Stimulated activated naive CD4-positive, alpha-beta T cell treated with Interleukin-2 at 50 U/mL for 16 hours (primary cell): ENCODE measurements at places on chromosomes 16 and 17.

DNA sequence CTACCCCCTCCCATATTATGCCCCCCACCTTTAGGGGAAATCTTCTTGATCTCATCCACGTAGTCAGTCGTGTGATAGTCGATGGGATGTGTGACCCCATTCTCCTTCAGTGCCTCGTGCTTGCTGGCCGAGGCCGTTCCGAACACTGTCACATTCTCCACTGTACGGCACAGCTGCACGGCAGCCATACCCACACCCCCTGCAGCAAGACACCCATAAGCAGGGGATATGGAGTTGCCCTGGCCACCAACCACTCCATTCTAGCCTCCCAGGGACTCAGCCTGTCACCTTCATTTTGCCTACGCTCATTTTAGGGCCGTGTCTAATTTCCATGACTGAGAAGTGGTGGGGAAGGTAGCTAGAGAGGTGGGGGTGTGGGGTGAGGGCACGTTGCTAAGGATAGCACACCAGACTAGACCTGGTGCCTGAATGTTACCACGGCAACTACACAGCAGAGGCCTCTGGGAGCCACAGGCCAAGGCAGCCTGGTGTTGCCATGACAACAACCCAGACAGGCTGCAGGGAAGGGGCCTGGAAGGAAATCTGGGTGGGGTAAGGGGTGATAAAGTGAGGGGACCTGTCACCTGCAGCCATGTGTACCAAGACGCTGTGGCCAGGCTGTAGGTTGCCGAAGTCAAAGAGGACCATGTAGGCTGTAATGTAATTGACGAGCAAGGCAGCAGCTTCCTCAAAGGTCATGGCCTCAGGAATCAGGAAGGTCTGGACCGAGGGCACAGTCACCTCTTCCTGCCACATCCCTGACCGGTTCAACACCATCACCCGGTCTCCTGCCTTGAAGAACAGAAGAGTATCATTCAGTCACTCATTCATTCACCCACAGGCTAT is 4.0 kb downstream of the VAT1 start:
- peak; percentile 10 for DNase-seq

GRCh38 chr17:61187038-61187437 is 212.6 kb upstream of the TBX2 start:
- no peak for DNase-seq

- no peak for DNase-seq
Observed at GRCh38 chr17:57559226-57559625, 185.9 kb downstream of the CCDC182 start.

DNA sequence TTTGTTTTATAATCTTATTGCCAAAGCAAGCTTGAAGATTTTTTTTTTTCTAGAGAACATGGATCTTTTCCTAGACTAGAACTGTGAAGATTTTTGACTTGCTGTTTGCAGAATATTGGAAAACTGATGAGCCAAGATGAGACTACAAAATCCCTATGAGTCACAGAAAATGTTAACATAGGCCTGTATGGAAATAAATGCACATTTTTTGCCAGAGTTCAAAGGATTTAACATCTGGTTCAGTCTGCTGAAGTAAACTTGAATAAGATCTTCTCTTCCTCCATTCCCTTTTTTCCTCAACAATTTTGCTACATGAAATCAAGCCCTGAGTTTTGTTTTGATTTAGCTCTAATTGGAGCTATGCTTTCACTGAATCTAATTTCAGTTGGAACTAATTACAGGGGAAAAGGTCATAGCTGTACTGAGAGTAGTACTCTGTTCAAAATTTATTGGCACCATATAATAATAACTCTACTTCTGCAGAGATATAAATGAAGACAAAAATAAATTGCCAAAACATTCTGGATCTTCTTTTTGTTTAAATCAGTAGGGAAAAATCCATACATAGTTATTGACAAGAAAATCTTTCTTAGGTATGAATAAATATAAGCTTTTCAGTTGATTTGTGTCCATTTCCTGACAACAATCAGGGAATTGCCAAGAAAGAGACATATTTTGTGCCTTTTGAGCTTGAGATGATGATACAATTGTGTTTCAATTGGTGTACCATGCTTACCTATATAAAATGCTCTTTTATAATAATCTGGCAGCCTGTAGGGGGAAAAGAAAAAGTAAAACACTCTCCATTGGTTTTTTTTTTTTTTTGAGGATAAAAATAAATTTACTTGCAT is 387.5 kb upstream of the GOT2 start:
- DNase-seq: no peak

- no peak for DNase-seq
Observed at GRCh38 chr16:69424935-69425784, 741 bp downstream of the CYB5B start.

- DNase-seq: no peak
Observed at GRCh38 chr17:49576088-49576916, 631 bp downstream of the NXPH3 start.

GRCh38 chr16:20969386-20969785 is 68.8 kb downstream of the LYRM1 start:
- no peak for DNase-seq

GRCh38 chr17:76672270-76672851 is 28.8 kb upstream of the ST6GALNAC1 start:
- DNase-seq: no peak

DNA sequence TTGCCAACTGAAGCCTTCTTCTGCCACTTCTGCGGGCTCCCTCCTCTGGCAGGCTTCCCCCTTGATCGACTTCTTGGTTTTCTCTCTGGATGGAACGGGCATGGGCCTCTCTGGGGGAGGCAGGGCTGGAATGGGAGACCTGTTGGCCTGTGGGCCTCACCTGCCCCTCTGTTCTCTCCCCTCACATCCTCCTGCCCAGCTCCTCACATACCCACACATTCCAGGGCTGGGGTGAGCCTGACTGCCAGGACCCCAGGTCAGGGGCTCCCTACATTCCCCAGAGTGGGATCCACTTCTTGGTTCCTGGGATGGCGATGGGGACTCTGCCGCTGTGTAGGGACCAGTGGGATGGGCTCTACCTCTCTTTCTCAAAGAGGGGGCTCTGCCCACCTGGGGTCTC is 6.5 kb upstream of the LASP1NB start:
- DNase-seq: no peak

DNA sequence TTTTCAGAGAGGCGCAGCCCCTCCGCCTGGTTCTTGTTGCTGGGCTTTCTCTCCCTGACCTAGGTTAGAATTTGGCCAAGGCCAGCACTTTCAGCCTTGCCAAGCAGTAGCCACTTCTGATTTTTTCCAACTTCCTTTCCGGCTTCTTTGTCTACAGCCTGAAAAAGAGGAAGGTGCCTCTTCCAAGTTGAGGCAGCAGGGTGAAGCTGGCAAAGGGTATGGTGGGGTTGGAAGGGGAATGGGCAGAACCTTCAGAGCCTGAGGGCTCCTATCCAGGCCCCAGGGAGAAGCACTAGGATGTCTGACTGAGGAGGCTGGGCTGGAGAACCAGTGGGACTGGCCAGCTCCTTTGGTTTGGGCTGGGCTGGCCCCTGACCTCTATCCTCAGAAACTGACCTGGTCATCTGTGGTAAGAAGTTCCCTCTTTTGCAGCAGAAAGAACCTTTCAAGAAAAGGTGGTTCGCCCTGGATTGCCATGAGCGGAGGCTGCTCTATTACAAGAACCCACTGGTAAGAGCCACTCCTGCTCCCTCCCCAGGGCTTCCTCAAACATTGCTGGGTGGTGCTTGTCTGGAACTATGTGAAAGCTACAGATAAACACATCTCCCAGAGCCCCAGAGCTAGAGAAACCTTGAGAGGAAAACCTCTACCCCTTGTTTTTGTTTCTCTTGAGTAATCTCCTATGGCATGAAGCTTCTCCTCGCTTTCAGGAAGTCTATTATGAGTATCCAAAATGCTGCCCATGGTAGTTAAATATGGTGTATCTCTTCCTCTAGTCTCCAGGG is 16.6 kb upstream of the RNF135 start:
- no peak for DNase-seq

DNA sequence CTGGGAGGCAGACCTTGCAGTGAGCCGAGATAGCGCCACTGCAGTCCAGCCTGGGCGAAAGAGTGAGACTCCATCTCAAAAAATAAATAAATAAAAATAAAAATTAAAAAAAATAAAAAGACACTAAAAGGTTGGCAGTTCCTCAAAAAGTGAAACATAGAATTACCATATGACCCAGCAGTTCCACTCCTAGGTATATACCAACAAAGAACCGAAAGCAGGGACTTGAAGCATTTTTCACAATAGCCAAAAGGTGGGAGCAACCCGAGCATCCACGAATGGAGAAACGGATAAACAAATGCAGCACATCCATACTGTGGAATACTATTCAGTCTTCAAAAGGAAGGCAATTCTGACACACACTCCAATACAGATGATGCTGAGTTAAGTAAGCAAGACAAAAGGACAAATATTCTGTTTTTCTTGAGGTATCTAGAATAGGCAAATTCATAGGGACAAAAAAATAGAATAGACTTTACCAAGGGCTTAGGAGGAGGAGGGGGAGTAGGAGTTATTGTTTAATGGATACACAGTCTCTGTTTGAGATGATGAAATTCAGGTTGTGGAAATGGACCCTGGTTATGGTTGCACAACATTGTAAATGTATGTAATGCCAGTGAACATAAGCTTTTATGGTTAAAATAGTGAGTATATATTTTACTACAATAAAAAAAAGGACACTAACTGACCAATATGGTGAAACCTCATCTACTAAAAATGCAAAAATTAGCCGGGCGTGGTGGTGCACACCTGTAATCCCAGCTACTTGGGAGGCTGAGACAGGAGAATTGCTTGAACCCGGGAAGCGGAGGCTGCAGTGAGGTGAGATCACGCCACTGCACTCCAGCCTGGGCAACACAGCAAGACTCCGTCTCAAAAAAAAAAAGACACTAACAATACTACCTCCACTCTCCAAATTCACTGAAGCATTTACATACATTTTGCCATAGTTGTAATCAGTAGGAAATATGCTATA is 27.0 kb upstream of the SLC35B1 start:
- no peak for DNase-seq

GRCh38 chr17:60301649-60302048 is 90.3 kb downstream of the USP32 start:
- no peak for DNase-seq

- no peak for DNase-seq
Observed at GRCh38 chr16:19524616-19525384, 1.1 kb downstream of the CCP110 start.

DNA sequence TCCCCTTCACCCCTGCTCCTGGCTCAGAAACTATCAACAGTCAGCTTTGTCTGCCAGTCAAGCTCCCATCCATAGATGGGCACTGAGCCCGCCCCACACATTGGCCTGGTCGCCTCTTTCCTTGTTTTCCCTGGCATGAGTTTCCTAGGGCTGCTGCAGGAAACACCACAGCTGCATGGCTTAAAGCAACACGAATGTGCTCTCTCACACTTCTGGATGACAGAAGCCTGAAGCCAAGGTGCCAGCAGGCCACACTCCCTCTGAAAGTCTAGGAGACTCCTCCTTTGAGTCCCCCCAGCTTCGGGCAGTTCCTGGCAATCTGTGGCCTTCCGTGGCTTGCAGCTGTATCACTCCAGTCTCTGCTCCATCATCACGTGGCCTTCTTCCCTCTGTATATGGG is 69.9 kb downstream of the TBC1D16 start:
- DNase-seq: no peak

- no peak for DNase-seq
Observed at GRCh38 chr17:1521086-1521640, 4.8 kb upstream of the INPP5K start.

DNA sequence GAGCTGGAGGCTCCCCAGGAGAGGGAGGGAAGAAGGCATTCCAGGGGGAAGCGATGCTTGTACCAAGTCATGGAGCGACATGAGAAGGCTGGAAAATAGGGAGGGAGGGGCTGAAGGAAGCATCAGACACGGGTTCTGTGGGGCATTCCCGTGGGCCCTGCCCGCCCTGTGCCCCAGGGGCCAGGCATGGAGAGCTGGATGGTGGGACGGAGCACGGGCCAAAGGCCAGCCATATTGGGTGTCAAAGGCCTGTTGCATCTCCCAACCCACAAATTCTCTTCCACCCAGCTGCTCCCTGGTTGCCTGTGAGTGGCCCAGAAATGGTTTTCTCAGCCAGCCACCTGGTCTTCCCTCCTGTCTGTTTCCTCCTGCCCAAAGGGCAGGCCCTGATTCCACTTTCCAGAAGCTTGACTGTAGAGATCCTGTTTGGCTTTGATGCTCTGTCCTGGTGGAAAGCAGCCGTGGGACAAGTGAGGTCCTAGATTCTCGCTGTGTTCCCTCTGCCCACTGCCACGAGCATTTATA is 3.2 kb downstream of the CDR2L start:
- DNase-seq: no peak

- peak; percentile 41 for DNase-seq
Observed at GRCh38 chr17:37373530-37374159, 2.1 kb upstream of the C17orf78 start.

DNA sequence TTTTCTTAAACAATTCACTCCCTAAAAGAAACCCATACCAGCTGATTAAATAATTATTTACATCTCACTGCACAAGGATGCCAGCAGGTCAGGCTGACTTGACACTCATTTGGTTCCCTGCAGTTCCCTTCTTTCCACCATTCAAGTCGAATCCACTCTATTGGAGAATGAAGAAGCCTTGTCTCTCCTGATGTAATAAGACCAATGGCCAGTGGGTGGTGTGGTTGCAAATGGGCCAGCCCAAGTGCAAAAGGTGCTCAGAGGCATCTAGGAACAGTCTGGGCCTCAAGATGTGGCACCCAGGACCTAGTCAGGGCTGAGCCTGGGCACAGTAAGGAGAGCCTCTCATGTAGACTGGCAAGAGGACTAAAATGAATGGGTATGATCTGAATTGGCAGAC is 9.3 kb downstream of the C16orf78 start:
- no peak for DNase-seq

DNA sequence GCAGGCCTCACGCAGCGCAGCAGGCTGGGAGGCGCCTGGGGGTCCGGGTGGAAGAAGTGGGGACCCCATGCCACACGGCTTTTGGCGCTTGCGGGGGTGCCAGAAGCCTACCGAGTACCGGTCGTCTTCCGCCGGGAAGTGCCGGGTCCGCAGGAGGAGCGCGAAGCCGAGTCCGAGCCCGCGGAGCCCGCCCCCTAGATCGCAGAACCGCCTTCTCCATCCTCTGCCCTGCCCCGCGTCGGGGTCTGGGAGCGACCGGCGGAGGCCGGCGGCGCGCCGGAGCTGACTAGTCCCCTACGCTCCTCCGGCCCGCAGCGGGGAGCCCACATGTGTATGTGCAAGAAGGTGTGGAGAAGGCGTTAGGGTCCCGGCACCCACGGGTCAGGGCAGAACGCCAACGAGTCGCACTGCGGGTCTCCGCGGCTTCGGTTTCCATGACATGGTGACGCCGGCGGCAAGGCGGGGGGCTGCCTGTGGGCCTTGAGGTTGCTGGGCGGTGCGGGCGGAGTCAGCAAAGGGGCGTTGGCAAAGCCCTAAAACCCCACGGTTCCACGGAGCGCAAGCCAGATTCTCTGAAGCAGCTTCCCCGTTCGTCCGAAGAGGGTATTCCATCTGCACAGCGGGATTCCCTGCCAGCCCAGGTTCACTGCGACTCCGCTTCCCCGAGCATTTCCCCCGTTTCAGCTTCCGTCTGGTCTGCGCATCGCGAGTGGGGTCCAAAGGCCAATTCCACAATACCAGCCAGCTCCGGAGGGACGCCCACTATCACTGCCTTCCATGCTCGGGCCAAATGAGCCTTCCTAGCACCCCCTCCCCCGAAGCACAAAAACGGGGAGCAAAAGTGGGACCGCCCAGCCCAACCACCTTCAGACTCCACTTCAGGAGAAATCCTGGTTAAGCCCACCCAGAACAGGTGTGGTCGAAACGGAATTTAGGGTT is 2.3 kb upstream of the LHX1 start:
- DNase-seq: no peak
